Right hindlimb (tissue), 1 donor: ENCODE measurements at places on chromosomes 5 and 9.
A peak's percentile ranks its signal among the peaks of the same experiment; 100 is the strongest.

GRCh38 chr5:87121304-87122150 lies 146.2 kb upstream of the RASA1 start:
- DNase-seq = no peak

DNA sequence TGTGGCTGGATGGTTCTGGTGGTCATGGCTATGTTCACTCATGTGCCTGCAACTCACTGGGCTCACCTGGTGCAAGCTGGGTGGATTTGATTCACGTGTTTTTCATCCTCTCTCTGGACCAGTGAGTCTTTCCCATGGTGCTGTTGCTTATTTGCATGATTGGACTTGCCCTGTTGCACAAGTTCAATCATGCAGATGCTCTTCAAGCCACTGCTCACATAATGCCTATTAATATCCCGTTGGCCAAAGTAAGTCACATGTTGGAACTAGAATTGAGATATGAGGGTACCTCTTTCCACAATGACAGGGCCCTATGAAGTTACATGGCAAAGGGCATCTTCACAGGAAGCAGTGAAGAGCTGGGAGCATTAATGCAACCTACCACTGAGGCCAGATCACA lies 26.5 kb upstream of the MROH2B start:
- DNase-seq = no peak

DNA sequence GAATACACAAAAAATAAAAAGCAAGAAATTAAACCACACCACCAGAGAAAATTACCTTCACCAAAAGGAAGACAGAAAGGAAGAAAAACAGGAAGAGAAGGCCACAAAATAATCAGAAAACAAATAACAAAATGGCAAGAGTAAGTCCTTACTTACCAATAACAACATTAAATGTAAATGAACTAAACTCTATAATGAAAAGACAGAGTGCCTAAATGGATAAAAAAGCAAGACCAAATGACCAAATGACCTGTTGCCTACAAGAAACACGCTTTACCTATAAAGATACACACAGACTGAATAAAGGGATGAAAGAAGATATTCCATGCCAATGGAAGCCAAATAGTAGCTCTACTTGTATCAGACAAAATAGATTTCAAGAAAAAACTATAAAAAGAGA lies 87.2 kb downstream of the TSSK1B start:
- no peak for DNase-seq

DNA sequence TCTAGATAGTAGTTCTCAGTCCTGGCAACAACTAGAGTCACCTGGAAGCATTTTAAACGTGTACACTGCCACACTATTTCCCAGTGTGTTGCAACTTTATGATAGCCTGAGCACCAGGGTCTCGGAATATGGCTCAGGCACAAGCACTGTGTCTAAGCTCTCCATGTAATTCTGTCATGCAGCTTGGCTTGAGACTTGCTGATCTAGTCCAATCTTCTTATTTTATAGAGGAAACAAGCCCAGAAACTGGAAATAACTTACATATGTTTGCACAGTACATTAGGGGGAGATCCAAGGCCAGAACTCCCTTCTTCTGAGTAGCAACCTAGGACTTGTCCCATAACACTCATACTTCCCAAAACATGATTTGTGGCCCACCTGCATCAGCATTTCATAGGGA lies 49.1 kb downstream of the SH3TC2 start:
- DNase-seq = no peak

GRCh38 chr5:96324708-96325107 lies 108.3 kb downstream of the PCSK1 start:
- DNase-seq = no peak

- DNase-seq = no peak
Measured at GRCh38 chr5:173637340-173637739, 20.9 kb upstream of the BOD1 start.

DNA sequence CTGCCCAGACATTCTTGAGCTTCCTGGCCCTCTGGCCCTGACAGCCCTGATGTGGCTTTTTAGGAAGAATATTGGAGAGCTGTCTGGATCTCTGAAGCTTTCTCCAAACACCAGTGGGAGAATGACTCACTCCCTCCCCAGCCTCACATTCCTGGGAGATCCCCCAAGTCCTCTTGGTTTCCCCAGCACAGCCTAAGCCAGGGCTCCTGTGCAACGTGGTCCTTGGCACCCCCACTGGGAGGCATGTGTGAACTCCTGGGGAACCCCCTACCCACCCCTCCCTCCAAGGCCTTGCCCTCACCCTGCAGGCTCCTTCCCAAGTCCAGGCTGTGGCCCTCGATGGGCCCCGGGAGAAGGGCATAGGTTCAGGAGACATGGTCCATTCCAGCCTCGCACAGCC lies 12.7 kb downstream of the GLIPR2 start:
- DNase-seq = no peak

DNA sequence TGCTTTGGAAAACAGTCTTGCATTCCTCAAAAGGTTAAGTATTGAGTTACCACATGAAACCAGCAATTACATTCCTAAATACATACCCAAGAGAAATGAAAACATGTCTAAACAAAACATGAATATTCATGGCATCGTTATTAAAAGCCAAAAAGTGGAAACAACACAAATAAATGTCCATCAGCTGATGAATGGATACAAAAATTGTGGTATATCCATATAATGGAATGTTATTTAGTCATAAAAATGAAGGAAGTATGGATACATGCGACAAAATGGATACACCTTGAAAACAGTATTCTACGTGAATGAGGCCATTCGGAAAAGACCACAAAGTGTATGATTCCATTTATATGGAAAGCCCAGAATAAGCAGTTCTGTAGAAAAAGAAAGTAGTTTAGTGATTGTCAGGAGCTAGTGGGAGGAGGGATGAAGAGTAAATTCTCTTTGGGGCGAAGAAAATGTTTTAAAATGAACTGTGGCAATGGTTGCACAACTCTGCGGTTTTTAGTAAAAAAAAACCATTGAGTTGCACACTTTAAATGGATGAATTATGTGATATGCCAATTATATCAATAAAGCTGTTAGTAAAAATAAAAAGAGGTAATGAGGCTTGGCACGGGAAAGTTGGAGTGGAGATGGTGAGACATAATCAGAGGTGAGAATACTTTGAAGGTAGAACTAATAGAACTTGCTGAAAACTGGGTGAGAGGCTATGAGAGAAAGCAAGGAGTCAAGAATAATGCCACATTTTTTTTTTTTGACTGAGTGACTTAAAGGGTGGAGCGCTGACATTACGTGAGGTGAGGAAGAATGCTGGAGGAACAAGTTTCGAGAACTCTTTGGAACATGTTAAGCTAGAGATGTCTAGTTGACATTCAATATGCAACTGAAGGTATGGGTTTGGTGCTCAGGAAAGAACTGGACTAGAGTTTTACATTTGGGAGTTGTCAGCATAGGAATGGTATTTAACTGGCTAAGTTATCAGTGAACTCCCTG lies 194.9 kb upstream of the ZNF608 start:
- DNase-seq = no peak

DNA sequence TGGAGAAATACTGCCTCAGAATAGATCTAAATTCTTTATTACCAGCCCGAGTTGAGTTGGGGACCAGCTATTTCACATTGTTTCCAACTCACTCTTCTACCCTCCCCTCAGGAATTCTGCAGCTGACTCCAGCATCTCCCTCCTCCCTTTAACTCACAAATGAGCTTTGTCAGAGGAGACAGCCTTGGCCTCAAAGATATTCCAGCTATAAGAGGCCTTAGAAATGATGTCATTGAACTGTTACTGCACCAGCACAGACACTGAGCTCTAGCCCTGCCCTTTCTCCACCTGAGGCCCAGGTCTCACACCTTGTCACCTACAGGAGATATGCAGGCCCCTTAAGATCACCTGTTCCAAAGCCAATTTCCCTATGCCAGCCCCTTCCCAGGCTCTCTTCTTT lies 78.4 kb upstream of the ATP10B start:
- peak; percentile 67 for DNase-seq

DNA sequence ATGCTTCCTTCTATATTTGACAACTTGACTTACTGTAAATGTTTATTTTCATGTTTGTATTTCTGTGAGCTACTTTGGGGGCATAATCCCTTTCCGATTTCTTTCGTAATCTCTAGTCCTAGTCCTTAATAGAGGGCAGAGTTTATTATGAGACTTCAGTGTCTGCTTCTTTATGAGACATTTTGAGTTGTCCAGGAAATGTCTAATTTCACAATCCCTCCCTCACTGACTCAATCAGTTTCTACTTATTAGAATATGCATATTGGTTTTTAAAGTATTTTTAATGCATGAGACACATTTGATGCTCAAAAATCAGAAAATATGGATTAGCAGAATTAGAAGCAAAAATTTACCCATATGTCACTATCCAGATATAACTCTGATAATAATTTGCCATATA lies 160.9 kb downstream of the FOCAD start:
- no peak for DNase-seq

DNA sequence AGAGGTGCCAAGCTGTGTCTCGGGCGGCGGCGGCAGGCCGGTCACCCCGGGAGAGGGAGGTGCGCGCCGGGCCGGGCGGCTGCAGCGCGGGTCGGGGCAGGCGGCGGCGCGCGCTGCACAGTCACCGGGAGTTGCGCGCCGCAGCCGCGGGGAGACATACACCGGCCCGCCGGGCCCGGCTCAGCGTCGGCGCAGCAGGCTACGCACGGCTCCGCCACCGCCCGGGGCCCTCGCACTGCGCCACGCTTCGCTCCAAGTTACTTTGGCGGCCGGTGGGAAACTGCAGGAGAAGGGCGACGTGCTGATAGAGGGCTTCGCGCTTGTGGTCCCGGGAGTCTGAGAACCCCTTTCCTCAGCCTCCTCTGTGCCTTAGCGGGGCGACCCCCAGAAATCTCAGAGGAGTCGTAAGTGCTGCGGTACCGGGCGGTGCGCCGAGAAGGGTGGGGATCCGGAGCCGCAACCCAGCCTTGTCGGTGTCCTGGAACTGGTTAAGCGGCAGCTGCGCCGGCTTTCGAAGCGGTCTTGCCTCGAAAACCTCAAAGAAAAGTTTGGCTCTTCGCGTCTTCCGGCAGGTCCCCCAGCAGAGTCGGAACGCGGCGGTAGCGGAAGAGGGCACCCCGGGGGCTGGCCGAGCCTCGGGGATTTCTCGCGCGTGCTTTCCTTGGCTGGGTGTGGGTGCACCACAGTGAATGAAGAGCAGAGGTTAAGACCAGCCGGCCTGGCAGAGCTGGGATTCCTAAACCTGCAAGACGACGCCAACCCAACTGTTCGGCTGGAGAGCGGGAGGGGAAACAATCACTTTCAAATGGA lies at the start of gene EFNA5:
EFNA5 (minus strand) TSS at position 6 of the 810 bp plus-strand sequence.
- DNase-seq = peak; percentile 71

- DNase-seq = no peak
Measured at GRCh38 chr5:94240596-94240992, 377.8 kb downstream of the KIAA0825 start.

DNA sequence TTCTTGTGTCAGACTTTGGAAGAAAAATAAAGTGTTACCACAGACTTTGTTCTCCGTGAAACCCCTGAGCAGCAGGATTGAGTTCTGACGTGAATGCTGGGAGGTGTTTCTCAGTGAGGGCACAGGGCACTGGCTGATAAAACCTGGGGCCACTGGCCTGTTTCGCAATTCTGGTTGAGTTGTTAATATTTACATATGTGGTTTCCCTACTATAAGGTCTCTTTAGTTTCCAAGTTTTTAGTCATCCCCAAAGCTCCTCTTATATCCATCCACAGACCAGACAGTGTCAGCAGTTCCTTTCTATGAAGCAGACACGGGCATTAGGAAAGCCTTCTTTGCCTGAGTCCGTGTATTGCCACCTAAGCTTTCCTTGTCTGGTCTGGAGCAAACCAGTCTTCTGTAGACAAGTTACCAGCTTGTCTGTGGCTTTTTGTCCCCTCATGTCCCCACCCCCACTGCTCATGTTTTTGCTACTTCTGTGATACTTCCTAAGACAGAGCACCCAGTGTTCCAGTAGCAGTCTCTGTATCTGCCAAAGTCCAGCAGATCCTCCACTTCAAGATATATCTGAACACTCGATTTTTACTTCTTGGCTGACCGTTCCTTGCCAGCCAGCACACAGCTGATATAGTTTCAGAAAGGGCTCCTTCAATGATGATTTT lies 42.0 kb downstream of the ACO1 start:
- no peak for DNase-seq

DNA sequence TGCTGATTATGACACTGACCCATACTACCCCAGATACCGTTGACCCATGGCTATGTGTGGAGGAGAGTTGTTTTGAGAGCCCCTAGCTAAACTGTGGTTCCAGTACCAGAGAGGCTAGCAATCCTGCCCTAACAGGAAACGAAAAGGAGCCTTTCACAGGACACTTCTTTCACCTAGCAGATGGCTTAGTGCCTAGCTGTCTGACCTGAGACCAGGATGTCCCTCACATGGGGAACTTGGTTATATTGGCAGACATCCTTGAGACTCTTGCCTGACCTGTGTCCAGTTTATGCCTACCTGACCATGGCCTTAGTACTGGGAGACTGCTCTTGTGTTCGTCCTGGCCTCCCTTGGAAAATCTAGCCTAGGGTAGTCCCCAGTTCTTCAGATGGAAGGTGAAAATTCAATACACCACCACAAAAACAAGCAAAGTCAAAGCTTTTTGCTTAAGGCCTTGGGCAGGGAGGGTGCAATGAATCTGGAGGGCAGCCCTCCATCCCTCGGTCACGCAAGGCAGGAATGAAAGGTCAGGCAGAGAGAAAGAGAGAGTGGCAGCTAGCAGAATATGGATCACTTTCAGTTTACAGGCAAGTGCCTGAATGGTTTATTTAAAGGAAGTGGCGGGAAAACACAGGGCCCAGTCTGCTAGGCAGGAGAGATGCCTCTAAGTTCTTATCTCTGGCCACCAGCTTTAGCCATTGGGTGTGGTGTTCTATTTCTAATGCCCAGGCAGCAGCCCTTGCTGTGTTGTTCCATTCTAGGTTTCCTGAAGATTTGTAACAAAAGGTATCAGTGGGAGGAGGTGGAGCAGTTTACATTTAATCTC lies 16.4 kb upstream of the ZNF474 start:
- no peak for DNase-seq

GRCh38 chr5:26945901-26946300 lies 92.5 kb downstream of the CDH9 start:
- DNase-seq = no peak

GRCh38 chr5:105392710-105393149 lies 1830.1 kb upstream of the NUDT12 start:
- DNase-seq = no peak

GRCh38 chr9:95026148-95026524 lies 291.4 kb downstream of the FANCC start:
- no peak for DNase-seq

- DNase-seq = no peak
Measured at GRCh38 chr9:137811283-137811870, 66.2 kb upstream of the CACNA1B start.

DNA sequence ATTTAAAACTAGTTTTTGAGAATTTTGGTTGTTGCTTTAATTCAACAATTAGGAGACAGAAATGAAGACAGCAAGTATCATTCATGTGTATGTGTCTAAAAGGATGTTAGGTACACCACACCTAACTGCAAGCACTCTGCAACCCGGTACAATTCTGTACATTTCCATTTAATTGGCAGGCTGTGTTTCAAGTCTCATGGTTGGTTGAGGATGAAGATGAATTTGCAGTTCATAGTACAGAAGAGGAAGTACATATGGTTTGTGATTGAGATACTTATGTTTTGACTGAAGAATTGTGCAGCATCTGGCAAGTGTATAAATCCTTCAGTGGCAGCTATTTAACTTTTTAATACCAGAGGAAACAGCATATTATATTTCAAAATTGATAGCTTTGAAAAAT lies 628.7 kb upstream of the ZNF608 start:
- DNase-seq = no peak

- no peak for DNase-seq
Measured at GRCh38 chr5:122693963-122694362, 80.9 kb upstream of the SNX2 start.

GRCh38 chr9:112046181-112046580 lies 128.9 kb downstream of the SUSD1 start:
- no peak for DNase-seq
